Activated CD4-positive, alpha-beta T cell treated with anti-CD3 and anti-CD28 coated beads for 24 hours (primary cell): ENCODE measurements at places on chromosomes 13 and 19.

GRCh38 chr13:46963904-46964303 lies 67.1 kb upstream of the HTR2A start:
- no peak for DNase-seq

GRCh38 chr19:13120817-13121216 lies 2.8 kb downstream of the NACC1 start:
- DNase-seq, result no peak

DNA sequence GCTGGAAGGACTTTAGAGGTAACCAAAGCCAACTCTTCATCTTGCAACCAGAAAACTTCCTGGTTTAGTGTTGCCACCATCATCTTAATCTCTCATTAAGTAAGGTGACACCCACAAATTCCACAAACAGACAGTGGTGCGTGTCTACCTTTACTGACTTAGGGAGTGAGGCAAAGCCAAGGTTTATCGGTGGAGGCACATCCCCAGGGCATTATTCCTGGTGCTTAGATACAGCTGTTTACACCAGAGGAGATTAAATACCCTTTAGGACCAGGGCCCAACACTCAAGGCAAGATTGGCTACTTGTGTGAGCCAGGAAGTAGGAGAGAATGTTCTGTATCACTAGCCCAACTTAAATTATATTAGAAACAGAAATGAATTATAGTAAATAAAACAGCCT lies 9.5 kb downstream of the STOML3 start:
- no peak for DNase-seq

DNA sequence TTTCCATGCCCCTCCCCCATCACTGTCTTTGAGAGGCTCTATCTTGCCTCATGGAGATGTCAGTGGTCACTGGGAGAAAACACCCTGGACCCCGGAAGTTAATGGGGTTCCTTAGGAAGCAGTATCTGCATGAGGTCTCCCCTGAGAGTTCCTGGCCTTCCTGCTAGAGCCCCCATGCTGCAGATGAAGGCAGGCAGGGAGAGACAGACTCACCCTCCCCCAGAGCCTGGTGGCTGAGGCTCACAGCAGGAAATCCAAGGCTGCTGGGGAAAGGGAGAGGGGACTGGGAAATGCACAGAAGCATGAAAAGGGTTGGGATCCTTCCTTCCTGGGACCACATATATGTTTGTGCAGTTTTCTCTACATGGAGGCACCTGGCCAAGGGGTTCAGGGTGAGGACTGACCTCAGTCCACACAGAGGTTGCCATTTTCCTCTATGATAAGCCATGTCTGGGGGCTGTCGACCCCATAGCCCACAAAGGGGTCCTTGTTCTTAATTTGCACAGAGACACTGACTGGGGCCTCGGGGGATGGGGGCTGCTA lies 95.4 kb downstream of the RNASEH2B start:
- no peak for DNase-seq

GRCh38 chr13:53781941-53782340 lies 753.3 kb downstream of the OLFM4 start:
- DNase-seq, result no peak

- no peak for DNase-seq
These were observed 72.7 kb downstream of the ERICH6B start for GRCh38 chr13:45542878-45543277.

DNA sequence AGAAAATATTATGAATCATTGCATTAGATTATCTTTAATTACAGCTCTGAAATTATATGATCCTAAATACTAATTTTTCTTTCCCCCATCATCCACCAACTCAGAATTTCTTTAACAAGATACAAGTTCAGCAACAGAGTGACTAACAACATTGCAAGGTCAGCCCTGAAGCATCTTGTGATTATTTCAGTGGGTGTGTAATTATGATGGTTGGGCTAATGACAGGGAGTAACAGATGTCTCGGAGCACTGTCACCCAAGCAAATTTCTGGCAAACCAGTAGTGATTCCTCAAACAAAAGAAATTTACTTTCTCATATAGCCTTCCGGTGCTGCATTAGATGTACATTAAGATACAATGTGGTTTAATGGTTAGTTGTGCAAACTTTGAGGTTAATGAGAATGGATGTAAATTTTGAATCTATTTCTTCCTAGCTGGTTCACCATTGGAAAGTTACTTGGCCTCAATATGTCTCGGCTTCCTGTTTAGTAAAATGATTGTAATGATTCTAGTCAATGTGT lies 238.9 kb downstream of the ITGBL1 start:
- DNase-seq, result no peak

GRCh38 chr13:105820415-105820814 lies 715.0 kb downstream of the EFNB2 start:
- no peak for DNase-seq

- DNase-seq, result no peak
These were observed 54.7 kb downstream of the MBNL2 start for GRCh38 chr13:97276862-97277269.

GRCh38 chr13:27997904-27998522 lies 9.5 kb upstream of the URAD start:
- DNase-seq, result no peak

GRCh38 chr19:2287585-2288337 lies 5.8 kb upstream of the PEAK3 start:
- DNase-seq, result no peak

DNA sequence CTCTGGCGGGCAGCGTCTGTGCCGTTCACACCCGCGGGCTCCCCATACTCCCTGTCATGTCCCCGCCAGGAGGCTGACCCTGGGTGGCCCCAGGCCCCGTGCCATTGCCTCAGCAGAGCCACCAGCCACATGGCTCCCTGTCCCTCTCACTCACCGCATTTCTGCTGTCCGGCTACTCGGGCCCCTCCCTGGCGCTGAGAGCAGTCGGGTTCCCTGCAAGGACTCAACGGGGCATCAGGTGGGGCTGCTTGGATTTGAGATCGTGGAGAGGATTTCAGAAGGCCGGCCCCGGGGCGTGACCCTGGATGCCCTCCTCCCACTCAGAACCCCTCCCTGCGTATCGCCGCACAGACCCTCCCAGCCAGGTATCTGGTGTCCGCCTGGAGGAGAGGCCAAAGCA lies 142.1 kb downstream of the KDM4B start:
- DNase-seq, result no peak

DNA sequence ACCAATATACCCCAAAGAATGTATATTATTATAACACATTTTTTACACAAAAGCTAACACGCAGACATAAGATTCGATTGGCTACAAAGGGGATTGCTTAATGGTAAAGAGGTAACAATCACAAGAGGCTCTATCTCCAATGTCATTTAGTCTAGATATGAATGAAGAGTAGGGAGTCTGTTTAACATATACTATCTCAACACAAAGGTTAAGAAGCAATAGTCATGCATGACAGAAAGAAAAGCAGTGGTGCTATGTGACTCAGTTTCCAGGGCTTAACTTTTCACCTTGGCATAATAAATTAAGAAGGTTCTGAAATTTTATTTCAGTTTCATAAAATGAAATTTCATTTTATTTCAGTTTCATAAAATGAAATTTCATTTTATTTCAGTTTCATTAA lies 33.3 kb downstream of the UFM1 start:
- DNase-seq, result no peak

- DNase-seq, result no peak
These were observed 240.6 kb downstream of the GGACT start for GRCh38 chr13:100347968-100348367.

GRCh38 chr19:14354445-14354844 lies 26.8 kb upstream of the ADGRE5 start:
- DNase-seq, result no peak

DNA sequence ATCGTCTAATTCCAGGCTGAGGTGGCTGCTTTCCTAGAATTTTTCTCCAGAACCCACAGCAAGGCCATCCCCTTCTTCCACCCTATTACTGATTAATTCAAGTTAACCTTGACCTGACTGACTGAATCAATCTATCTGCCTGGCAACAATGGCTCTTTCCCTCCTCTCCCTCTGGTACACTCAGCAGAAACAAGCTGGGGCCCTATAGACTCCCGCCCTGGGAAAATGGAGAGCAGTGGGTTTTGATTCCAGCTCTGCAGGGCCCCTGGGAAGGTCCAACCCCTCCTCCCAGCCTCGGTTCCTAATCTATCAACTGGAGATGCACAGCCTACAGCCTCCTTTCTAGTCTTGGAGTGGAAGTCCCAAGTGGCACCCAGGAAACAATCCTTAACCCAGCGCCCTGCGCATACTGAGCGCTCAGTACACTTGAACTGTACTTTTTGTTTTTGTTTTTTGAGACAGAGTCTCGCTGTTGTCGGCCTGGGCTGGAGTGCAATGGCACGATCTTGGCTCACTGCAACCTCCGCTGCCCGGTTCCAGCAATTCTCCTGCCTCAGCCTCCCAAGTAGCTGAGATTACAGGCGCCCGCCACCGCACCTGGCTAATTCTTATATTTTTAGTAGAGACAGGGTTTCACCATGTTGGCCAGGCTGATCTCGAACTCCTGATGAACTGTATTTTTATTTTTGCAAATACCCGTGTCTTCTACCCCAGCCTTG lies 5.2 kb upstream of the C3 start:
- DNase-seq, result no peak

- DNase-seq, result no peak
These were observed 4.1 kb downstream of the LGALS16 start for GRCh38 chr19:39659791-39660190.

DNA sequence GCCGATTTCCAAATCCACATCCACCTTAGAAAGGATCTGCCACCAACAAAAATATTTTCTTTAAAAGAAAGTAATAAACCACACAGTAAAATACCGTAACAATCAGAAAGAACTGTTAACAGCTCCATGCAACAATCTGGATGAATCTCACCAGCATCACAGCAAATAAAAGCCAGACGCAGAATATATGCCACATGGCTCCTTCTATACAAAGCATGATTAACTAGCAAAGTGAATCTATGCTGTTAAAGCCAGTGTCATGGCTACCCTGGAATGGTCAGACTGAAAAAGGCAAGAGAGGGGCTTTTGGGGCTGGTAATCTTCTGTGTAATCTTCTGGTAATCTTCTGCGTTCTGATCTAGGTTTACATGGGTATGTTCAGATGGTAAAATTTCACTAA lies 81.3 kb downstream of the SACS start:
- DNase-seq, result no peak

- no peak for DNase-seq
These were observed 184.7 kb downstream of the LACC1 start for GRCh38 chr13:44064357-44064756.

DNA sequence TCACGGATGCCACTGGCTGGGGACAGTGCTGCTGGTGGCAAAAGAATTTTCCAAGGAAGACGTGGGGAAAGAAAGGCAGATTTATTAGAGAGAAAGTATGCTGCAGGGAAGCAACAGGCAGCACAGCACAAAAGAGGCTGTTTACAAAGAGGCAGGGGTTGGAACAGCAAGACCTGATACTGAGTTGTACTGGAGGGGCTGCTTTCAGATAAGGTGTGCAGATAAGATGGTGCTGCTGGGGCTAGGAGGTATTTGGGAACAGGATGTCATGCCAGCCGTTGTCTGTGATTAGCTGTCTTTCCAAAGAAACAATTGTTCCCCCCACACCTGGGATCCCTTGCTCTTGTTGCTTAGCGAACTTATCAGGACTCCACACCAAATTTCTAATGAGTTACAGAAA lies 2023.3 kb upstream of the PCDH20 start:
- DNase-seq, result no peak

GRCh38 chr13:31756346-31756745 lies 17.0 kb downstream of the RXFP2 start:
- no peak for DNase-seq

- DNase-seq, result no peak
These were observed 7.4 kb downstream of the ZNF266 start for GRCh38 chr19:9427941-9428340.
